ENCODE measurements at places on chromosomes 3 and 15.

- no peak for DNase-seq
Measured at GRCh38 chr3:54357301-54357700, 234.9 kb downstream of the CACNA2D3 start.

- no peak for DNase-seq
Measured at GRCh38 chr3:134361162-134361835, 12.9 kb downstream of the AMOTL2 start.

DNA sequence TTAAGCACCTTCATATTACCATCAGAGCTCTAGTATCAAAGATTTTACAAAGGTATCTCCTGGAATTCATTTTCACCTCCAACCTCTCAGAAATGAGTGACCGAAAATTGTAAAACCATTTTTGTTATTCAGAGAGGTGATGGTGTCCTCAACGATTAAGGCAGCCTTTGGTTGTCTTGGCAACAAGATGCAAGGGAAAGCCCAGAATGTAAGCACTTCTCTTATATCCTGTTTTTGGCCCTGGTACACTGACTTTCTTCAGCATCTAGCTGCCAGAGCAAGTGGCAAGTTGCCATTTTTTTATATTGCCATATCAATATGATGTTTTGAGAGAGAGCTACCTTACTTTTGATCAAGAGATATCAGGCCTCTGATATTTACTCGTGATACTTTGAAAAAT is 384.9 kb upstream of the NECTIN3 start:
- no peak for DNase-seq

DNA sequence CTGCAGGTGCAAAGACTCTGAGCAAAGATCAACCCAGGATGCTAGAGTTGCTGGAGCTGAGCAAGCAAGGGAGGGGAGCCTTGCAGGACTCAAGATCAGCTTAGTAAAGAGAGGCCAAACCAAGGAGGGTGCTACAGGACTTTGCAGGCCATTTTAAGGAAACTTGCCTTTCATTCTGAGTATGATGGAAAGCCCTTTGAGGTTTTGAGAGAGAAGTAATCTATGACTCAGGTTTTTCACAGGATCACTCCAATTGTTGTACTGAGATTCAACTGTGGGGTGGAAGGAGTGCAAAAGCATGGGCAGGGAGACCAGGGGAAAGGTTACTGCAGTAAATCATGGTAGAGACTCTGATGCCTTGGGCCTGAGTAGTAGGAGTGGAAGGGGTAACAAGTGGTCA is 260.4 kb upstream of the GPR149 start:
- no peak for DNase-seq

DNA sequence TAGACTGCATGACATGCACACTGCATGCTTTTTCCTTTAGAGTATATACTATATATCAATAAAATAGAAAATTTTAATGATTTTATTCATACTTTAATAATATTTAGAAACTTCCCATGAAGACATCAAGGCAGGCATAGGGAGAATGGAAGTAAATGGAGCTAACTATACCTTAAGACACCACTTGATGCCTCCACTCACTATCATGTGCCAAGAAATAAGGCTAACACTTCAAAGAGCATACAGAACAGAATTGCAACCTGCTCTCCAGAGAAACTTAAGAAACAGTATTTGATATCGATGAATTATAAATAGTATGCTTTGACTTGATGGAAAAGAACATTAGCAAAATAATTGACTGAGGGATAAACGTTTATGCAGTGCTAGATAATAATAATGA is 192.6 kb upstream of the MBNL1 start:
- peak; percentile 35 for DNase-seq

GRCh38 chr3:130820976-130821375 is 72.9 kb upstream of the ATP2C1 start:
- peak; percentile 53 for DNase-seq
